ENCODE measurements at places on chromosomes 3 and 15.
A peak's percentile ranks its signal among the peaks of the same experiment; 100 is the strongest.

DNA sequence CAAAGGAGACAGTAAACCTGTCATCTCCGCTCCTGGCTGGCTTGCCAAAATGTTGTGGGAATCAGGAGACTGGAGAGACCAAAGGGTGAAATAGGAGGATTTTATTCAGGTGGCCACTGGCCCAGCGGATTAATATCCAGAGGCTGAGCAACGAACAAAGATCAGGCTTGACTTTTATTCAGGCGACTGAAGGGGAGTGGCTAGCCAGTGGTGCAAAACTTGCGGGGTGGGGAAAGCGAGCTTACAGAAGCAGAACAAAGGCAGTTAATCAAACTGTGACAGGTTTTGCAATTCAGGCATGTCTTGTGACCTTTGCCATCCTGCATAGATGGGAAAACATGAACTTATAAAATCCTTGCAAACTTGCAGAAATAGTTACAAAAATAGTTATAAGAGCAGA lies 19.8 kb upstream of the ACAD9 start:
- DNase-seq = no peak
- H3K36me3 ChIP-seq = no peaks in the 10 kb centered on the region
- peaks cover 3% of the 10 kb centered on the region for H3K4me1 ChIP-seq
- H3K4me3 ChIP-seq = no peak overlapping the region
- no peaks in the 10 kb centered on the region for H3K27me3 ChIP-seq

- H3K27me3 ChIP-seq = no peaks in the 10 kb centered on the region
- peak overlapping the region; percentile 38 for H3K27ac ChIP-seq
- H3K4me3 ChIP-seq = no peak overlapping the region
- no peaks in the 10 kb centered on the region for H3K36me3 ChIP-seq
- peaks cover 48% of the 10 kb centered on the region for H3K4me1 ChIP-seq
These were observed 80.1 kb downstream of the SRGAP3 start for GRCh38 chr3:9169326-9169725.

- peaks cover 2% of the 10 kb centered on the region for H3K4me1 ChIP-seq
- H3K27ac ChIP-seq = no peak overlapping the region
- DNase-seq = no peak
- no peak overlapping the region for H3K4me3 ChIP-seq
- H3K27me3 ChIP-seq = no peaks in the 10 kb centered on the region
These were observed 47.7 kb downstream of the CMTM6 start for GRCh38 chr3:32454731-32455608.

GRCh38 chr3:126961191-126961790 lies 21.6 kb upstream of the PLXNA1 start:
- H3K27me3 ChIP-seq = no peaks in the 10 kb centered on the region
- peak overlapping the region; percentile 78 for H3K27ac ChIP-seq
- H3K4me3 ChIP-seq = no peak overlapping the region

- no peak overlapping the region for H3K27ac ChIP-seq
- no peaks in the 10 kb centered on the region for H3K36me3 ChIP-seq
- no peaks in the 10 kb centered on the region for H3K27me3 ChIP-seq
- H3K4me1 ChIP-seq = no peaks in the 10 kb centered on the region
These were observed 33.7 kb upstream of the RBMS3 start for GRCh38 chr3:29247088-29247745.

- H3K27me3 ChIP-seq = no peaks in the 10 kb centered on the region
- peak overlapping the region; percentile 12 for H3K4me3 ChIP-seq
- no peaks in the 10 kb centered on the region for H3K36me3 ChIP-seq
- no peak for DNase-seq
- H3K27ac ChIP-seq = no peak overlapping the region
- peaks cover 4% of the 10 kb centered on the region for H3K4me1 ChIP-seq
These were observed 53.9 kb upstream of the FRMD4B start for GRCh38 chr3:69439643-69440270.

- no peak overlapping the region for H3K4me3 ChIP-seq
- no peak for DNase-seq
- no peaks in the 10 kb centered on the region for H3K27me3 ChIP-seq
These were observed 2.9 kb upstream of the FYTTD1 start for GRCh38 chr3:197746801-197747237.

- H3K27ac ChIP-seq = no peak overlapping the region
- H3K36me3 ChIP-seq = no peaks in the 10 kb centered on the region
- no peaks in the 10 kb centered on the region for H3K27me3 ChIP-seq
- no peak overlapping the region for H3K4me3 ChIP-seq
- no peaks in the 10 kb centered on the region for H3K4me1 ChIP-seq
These were observed 60.2 kb downstream of the GRM7 start for GRCh38 chr3:6921066-6921465.

GRCh38 chr3:48407542-48408099 lies 22.3 kb downstream of the PLXNB1 start:
- H3K27ac ChIP-seq = no peak overlapping the region
- peaks cover 12% of the 10 kb centered on the region for H3K4me1 ChIP-seq
- H3K27me3 ChIP-seq = no peaks in the 10 kb centered on the region
- DNase-seq = no peak
- no peak overlapping the region for H3K4me3 ChIP-seq
- H3K36me3 ChIP-seq = peaks cover 91% of the 10 kb centered on the region

DNA sequence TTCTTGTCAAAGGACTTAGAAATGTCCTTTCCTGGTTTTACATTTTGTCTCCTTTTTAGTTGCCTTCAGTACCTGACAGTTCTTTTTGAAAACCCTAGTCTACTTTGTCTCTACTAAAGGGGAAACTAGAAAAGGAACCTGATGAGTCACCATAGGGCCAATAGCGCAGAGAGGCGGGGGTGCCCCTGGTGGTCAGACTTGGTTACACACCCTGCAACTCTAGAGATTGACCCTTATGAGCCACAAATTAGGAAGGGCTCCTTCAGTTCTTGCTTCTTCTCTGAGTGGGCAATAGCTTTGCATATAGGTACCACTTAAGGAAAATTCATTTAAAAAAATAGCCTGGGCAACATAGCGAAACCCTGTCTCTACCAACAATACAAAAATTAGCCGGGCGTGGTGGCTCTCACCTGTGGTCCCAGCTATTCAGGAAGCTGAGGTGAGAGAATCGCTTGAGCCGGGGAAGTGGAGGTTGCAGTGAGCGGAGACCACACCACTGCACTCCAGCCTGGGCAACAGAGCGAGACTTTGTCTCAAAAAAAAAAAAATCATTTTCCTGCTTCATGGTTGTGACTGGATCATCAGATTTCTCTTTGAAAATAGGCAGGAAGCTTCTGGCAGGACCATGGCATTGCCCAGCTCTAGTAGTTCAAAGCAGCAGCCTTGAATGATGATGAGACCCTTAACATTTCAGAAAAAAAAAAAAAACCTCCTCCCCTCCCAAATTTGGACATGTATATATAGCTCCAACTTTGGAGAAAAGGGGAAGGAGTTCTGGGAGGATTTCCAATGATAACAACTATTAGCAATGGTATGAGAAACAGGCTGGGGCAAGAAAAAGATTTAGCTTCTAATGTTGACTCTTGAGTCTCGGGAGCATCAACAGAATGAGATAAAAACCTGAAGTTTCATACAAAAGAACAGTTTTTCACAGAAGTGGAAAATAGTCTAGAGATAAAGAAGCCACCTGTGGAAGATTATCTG lies 45.2 kb upstream of the RASA2 start:
- peaks cover 51% of the 10 kb centered on the region for H3K36me3 ChIP-seq
- H3K27ac ChIP-seq = peak overlapping the region; percentile 51
- H3K4me1 ChIP-seq = peaks cover 13% of the 10 kb centered on the region
- H3K27me3 ChIP-seq = no peaks in the 10 kb centered on the region
- DNase-seq = peak; percentile 89

DNA sequence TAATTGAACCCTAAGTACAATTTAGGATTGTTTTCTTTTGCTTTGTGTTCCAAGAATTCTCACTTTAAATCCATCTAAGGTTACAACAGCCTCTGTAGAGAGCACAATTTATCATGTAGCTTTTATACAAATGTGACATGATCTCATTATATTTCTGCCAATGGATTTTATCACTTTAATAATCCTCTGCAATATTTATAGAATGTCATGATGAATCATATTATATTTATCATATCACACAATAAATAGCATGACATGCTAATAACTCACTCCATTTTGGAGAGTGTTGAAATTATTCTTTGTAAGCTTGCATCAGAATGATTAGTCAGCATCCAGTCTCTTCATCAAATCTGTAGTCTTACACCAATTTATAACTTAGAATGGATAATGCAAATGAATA lies 280.6 kb upstream of the ZNF717 start:
- H3K27ac ChIP-seq = no peak overlapping the region
- H3K36me3 ChIP-seq = no peaks in the 10 kb centered on the region
- no peaks in the 10 kb centered on the region for H3K27me3 ChIP-seq
- H3K4me1 ChIP-seq = no peaks in the 10 kb centered on the region
- no peak overlapping the region for H3K4me3 ChIP-seq

- H3K36me3 ChIP-seq = no peaks in the 10 kb centered on the region
- DNase-seq = no peak
- H3K27ac ChIP-seq = no peak overlapping the region
- no peaks in the 10 kb centered on the region for H3K4me1 ChIP-seq
- peaks cover 16% of the 10 kb centered on the region for H3K27me3 ChIP-seq
These were observed 89.3 kb upstream of the ST8SIA2 start for GRCh38 chr15:92304223-92304975.

GRCh38 chr3:50453907-50454306 lies 49.5 kb downstream of the CACNA2D2 start:
- H3K36me3 ChIP-seq = no peaks in the 10 kb centered on the region
- no peaks in the 10 kb centered on the region for H3K27me3 ChIP-seq
- DNase-seq = no peak
- H3K4me1 ChIP-seq = no peaks in the 10 kb centered on the region

GRCh38 chr3:122989856-122990575 lies 37.5 kb downstream of the SEMA5B start:
- peaks cover 16% of the 10 kb centered on the region for H3K4me1 ChIP-seq
- no peak overlapping the region for H3K27ac ChIP-seq
- H3K27me3 ChIP-seq = peaks cover 65% of the 10 kb centered on the region
- no peak for DNase-seq

DNA sequence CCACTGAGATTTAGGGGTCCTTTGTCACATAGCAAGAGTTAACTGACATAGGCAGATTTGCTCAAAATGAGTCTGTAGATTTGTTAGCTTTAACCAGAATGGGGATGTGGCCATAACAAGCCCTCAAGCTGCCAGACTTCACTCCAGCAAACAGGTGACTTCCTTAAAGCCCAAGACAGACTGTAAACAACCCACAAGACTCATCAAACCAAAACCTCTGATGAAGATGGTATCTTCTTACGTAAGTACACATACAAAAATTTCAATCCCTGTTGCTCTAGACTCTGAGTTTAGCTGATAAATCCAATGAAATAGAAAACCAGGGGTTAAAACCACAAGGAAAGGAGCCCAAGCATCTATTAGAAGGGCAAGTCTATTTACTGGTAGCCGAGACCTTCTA lies 18.2 kb upstream of the ZBTB20 start:
- H3K4me1 ChIP-seq = no peaks in the 10 kb centered on the region
- H3K27me3 ChIP-seq = no peaks in the 10 kb centered on the region
- H3K27ac ChIP-seq = no peak overlapping the region

- no peaks in the 10 kb centered on the region for H3K36me3 ChIP-seq
- no peaks in the 10 kb centered on the region for H3K4me1 ChIP-seq
- no peak overlapping the region for H3K27ac ChIP-seq
- no peak for DNase-seq
- no peak overlapping the region for H3K4me3 ChIP-seq
- no peaks in the 10 kb centered on the region for H3K27me3 ChIP-seq
These were observed 61.7 kb upstream of the FGF7 start for GRCh38 chr15:49361370-49361769.

GRCh38 chr3:126441256-126441880 lies 34.3 kb downstream of the ZXDC start:
- no peaks in the 10 kb centered on the region for H3K27me3 ChIP-seq
- H3K4me3 ChIP-seq = no peak overlapping the region
- no peak overlapping the region for H3K27ac ChIP-seq

- no peak for DNase-seq
- H3K36me3 ChIP-seq = no peaks in the 10 kb centered on the region
- no peak overlapping the region for H3K27ac ChIP-seq
- no peaks in the 10 kb centered on the region for H3K27me3 ChIP-seq
- peaks cover 6% of the 10 kb centered on the region for H3K4me1 ChIP-seq
- H3K4me3 ChIP-seq = no peak overlapping the region
These were observed 107.1 kb upstream of the PHLDB2 start for GRCh38 chr3:111751961-111752360.

GRCh38 chr3:6421666-6422445 lies 439.1 kb upstream of the GRM7 start:
- DNase-seq = no peak
- no peaks in the 10 kb centered on the region for H3K36me3 ChIP-seq
- no peaks in the 10 kb centered on the region for H3K4me1 ChIP-seq
- H3K27me3 ChIP-seq = no peaks in the 10 kb centered on the region

DNA sequence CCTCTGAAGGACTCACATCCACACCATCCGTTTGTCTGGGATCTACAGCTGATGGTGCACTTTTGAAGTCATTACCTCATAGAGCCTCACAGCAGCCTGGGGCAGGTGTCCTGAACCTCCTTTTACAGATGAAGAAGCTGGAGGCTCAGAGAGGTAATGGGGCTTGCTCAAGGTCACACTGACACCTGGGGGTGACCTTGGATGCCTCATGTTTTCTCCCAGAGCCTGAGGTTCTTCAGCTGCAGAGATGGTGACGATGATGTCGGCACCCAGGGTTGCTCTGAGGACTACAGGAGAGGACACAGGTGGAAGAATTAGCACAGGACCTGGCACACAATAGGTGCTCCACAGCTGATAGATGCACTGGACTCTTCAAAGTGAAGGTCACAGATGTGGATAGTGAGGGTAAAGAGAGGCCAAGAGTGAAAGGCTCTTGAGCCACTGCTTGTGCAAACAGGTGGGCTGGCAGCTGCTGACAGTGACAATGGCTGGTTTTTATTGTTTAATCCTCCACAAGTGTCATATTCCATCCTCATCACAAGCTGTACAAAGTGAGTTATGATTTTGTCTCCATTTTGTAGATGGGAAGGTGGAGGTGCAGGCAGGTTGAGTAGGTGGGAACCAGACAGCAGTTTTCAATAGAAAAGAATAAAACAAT lies 17.4 kb upstream of the ATP2B2 start:
- peaks cover 30% of the 10 kb centered on the region for H3K27me3 ChIP-seq
- no peak overlapping the region for H3K4me3 ChIP-seq
- H3K36me3 ChIP-seq = no peaks in the 10 kb centered on the region
- H3K27ac ChIP-seq = no peak overlapping the region
- no peaks in the 10 kb centered on the region for H3K4me1 ChIP-seq

GRCh38 chr15:66184492-66184891 lies 69.1 kb downstream of the MEGF11 start:
- H3K4me1 ChIP-seq = no peaks in the 10 kb centered on the region
- H3K36me3 ChIP-seq = no peaks in the 10 kb centered on the region
- no peak overlapping the region for H3K4me3 ChIP-seq
- peaks cover 24% of the 10 kb centered on the region for H3K27me3 ChIP-seq
- DNase-seq = no peak
- no peak overlapping the region for H3K27ac ChIP-seq

GRCh38 chr15:40836020-40836419 lies 7.5 kb upstream of the PPP1R14D start:
- no peak overlapping the region for H3K27ac ChIP-seq
- H3K4me1 ChIP-seq = no peaks in the 10 kb centered on the region
- H3K36me3 ChIP-seq = no peaks in the 10 kb centered on the region

DNA sequence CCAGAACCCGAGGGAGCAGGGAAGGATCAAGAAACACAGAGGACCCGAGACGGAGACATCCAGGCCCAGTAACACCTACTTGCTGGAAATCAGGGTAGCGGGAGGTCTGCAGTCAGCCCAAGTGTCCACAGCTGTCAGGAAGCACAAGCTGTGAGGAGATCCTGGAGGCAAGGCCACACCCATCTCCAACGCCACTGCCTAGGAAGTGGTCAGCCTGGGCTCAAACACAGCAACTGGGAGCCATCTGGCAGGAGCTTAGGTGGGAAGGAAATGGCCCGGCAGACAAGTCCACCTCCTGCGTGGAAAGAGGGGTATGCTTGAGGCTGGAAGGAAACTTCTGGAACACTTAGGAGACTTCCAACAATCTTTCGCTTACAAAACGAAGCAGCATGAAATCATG lies 407.1 kb downstream of the VPS13C start:
- no peak overlapping the region for H3K27ac ChIP-seq
- no peak for DNase-seq
- no peak overlapping the region for H3K4me3 ChIP-seq
- no peaks in the 10 kb centered on the region for H3K27me3 ChIP-seq
- no peaks in the 10 kb centered on the region for H3K36me3 ChIP-seq
- H3K4me1 ChIP-seq = no peaks in the 10 kb centered on the region
